Ecto neural progenitor cell (in vitro differentiated cells): ENCODE measurements at places on chromosomes 3 and 15.

- no peak for DNase-seq
These were observed 102.8 kb downstream of the STRIT1 start for GRCh38 chr3:155190691-155191090.

DNA sequence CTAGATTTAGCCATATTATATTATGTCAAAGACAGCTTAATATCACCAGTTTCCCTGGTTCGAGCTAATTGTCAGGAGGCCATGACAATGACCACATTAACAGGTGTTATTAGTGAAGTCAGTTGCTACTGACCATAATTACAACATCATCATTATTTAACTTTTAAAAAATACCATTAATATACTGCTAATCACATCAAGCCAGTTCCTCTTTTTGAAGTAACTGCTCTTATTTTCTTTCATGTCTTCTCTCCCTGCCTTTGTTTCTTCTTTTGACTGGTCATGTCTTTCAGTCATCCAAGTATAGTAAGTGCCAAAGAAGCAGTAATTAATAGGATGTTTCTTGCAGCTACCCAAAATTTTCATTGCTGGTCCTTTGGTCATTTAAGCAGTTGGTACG, 61.6 kb downstream of the CMSS1 start:
- DNase-seq = no peak

DNA sequence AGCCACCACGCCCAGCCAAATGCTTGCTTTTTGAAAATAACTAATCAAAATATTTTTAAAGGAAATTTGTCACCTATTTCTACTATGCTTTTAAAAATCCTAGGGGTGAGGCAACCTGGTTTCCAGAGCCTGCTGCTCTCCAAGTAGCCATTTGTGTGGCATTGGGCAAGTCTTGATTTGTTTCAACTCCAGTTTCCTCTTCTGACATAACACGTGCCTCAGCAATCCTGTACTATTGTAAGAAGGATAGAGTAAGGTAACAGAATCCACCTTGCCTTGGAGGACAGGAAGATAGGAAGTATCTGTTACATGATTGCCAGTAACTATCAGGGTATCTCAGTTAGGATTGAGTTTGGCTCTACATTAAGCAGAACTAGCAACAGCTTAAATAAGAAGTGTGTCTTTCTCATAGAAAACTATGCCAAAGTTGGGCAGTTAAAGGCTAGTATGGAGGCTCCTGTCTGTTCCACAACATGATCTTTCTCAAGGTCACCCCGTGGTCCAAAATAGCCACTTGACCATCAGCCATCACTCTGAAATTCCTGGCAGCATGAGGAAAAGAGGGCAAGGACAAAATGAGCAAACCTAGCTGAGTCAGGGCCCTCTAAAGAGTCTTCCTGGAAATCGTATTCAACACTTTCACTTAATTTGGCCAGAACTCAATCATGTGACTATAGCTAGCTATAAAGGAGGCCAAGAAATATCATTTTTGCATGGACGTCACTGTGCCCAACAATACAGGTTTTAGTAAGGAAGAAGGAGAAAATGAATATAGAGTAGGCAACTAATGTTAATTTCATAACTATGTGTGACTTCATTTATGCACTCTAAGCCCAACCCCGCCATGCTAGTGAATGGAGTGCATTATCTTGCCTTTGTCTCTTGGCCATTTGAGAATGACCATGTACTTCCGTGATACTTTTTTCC, 66.1 kb downstream of the HMG20A start:
- no peak for DNase-seq

GRCh38 chr15:81666839-81667238, 292.8 kb upstream of the TMC3 start:
- no peak for DNase-seq

DNA sequence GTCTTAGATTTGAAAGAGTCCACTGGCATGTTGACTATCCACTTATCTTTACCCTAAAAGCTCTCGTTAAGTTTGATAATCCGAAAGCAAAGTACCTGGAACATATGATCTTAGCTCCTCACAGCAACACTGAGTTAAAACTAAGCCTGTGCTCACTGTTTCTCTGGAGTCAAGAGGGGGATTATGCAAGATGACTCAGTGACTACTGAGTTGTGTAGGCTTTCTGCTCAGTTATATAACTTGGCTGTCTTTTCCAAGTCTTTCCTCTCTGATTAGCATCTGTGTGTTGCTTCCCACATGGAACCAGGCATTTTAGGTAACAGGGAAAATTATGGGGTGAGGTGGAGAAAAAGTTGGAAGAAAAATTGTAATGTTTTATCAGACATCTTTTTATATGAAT, 31.2 kb upstream of the MYO5C start:
- no peak for DNase-seq

DNA sequence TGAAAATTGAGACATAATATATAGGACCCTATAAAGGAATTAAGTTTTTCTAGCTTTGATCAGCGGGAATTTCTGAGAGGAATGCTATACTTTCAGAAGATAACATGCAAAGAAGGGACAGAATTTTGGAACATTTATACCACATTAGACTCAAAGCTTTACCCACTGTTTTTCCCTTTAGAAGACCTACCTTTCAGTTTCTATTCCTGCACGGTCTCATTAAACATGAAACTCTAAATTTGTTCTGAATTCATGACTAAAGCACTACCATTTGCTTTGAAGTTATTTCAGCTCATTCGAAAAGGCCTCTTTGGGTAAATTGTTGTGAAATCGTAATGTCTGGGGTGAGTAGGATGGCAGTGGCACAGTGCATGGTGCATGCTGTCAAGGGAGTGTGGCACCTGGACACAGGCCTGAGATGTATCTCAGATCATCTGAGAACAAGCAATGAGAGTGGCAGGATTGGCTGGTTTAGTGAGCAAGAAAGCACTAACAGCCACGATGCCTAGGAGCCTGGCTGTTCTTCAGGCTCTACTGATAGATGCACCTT, 42.5 kb downstream of the CHCHD4 start:
- DNase-seq = no peak

- DNase-seq = no peak
These were observed 24.1 kb upstream of the RORA start for GRCh38 chr15:61253186-61253585.

DNA sequence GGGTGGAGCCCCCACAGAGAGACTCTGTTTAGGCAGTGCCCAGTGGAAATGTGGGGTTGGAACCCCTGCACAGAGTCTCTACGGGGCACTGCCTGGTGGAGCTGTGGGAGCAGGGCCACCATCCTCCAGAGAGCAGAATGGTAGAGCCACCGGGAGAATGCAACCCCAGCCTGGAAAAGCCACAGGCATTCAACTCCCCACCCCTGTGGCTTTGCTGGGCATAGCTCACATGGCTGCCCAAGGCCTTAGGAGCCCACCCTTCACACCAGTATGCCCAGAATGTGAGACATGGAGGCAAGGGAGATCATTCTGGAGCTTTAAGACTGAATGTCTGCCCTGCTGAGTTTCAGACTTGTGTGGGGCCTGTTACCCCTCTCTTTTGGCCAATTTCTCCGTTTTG, 19.0 kb upstream of the CHCHD6 start:
- DNase-seq = no peak

DNA sequence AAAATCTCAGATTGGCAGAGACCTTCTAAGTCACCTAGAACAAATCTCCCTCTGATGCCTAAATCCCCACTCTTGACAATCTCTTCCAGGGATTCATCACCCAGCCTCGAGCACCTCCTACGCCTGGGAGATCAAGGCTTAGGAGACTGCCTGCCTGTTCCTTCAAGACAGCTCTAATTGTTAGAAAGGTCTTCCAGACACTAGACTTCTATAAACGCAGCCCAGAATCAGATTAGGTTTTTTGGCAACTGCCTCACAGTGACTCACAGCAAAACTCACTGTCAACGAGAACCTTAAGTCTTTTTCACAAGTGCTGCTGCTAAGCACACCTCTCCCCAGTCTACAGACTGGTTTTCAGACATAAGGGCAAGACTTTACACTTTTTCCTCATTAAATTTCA, 23.1 kb downstream of the SRGAP3 start:
- DNase-seq = no peak

GRCh38 chr3:110344897-110345767, 726.5 kb upstream of the NECTIN3 start:
- no peak for DNase-seq

DNA sequence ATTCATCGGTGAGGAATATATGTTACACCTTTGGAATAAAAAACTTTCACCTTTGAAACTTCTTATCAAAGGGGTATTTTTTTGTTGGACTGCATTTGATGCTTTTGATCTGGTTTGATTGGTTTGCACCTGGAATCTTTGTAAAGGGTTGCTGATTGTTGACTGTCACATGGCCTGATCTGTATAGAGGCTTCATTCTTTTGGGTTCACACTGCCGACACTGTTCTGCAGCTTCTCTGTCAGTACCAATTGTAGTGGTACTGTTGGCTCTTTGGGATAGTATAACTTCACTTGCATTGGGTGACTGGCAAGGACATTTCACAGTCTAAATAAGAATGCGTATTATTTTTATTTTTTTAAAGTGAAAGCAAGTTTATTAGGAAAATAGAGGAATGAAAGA, 155.7 kb downstream of the DOCK3 start:
- DNase-seq = no peak

DNA sequence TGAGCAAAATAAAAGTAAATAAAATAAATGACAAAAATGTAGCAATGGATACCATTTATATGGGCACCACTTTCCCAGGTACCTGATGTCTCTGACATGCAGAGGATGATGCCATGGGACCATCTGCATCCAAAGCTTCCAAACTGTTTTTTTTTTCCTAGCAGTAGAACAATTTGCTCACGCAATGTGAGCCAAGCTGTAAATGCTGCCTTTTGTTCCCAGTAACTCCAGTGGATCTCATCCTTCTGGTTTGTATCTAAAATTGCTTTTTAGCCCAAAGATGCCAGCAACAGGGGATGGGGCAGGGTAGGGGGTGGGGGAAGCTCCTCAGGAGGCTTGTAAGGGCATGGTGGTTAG, 32.7 kb downstream of the SLC12A8 start:
- no peak for DNase-seq

DNA sequence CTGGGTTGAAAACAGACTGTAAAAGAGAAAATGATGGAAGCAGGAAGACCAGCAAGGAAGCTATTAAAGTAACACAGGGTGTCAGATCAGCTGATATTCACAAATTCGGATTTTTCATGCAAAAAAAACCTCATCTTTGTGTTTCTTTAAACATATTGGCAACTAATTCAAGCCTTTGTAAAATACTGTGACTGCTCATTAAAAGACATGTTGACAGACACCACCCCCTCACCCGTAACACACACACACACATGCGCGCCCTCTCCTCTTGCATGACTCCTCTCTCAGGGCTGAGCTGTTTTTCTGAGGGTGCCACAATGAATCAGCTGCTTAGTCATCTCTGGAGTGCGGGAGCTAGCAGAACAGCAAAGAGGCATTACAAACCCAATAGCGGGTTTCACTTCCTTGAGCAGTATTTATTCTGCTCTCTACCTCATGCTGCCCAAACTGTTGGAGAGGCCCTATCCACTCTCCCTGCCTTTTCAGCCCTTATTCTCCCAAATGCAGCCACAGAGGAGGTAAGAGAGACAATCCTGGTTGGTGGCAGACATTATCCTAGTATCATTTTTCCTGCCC, 35.8 kb upstream of the CCDC80 start:
- no peak for DNase-seq

DNA sequence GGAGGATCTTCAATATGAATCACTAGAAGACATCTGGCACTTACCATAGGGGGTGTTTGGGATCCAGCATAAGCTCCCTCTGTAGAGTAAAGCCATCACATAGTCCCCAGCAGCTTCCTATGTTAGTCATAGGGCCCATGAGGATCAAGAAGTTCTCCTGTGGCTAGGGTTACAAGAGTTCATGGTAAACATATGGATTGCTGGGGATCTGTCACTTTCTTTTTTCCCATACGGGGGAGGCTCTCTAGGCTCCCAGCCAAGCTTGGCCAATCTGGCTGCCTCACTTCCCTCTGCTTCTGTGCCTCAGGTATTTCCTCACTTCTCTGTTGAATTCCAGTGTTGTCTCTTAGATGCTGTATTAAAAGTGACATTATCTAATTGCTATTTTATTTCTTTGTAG, 597.9 kb downstream of the PDCD6IP start:
- DNase-seq = no peak

GRCh38 chr15:33671456-33671855, 296.8 kb upstream of the CHRM5 start:
- DNase-seq = no peak

DNA sequence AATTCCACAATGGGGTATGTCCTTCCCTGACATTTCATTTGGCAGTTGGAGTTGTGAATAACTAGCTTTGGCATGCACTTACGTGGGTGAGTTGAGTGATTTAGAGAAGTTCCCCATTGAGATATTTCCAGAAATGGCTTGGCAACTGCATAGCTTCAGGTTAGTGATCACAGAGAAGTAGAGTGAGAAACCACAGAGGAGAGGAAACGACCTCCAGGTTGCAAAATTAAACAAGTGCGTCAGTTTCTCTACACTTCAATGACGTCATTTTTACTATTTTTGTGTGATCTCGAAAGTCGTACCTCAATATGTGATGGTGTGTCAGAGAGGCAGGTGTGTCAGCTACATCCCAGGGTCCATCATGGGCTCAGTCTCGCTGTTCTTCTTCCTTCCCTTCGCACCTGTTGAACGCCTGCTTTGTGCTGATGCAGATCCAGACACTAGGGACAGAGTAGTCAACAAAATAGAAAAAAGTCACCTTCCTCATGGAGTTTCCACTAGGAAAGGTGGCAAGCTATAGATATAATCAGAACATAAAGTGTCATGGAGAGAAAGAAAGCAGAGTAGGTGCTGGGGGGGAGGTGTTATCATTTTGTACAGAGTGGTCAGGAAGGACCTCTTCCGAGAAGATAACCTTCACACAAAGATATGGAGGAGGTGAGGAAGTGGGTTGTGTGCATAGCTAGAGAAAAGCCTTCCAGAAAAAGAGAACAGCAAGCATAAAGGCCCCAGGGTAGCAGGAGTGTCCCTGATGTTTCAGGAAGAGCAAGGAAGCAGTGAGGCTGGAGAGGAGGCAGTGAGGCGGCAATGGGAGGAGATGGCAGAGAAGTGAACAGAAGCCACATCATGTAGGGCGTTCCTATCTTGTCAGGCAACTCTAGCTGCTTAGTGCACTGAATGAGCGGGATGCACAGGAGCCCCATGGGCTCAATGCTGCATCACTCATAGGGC, 75.6 kb downstream of the MCTP2 start:
- no peak for DNase-seq
